ENCODE measurements at places on chromosomes 1 and 21.

- DNase-seq = no peak
Measured at GRCh38 chr1:33111965-33112364, 31.0 kb downstream of the AZIN2 start.

DNA sequence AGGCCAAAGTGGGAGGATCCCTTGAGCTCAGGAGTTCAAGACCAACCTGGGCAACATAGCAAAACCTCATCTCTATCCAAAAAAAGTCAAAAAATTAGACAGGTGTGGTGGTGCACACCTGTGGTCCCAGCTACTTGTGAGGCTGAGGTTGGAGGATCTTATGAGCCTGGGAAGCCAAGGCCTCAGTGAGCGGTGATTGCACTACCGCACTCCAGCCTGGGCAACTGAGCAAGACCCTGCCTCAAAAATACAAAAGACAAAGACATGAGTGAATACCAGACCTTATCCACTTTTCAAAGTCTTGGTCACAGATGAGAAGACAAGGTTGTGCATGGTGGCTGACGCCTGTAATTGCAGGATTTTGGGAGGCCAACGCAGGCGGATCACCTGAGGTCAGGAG is 13.2 kb upstream of the MSTO1 start:
- no peak for DNase-seq

DNA sequence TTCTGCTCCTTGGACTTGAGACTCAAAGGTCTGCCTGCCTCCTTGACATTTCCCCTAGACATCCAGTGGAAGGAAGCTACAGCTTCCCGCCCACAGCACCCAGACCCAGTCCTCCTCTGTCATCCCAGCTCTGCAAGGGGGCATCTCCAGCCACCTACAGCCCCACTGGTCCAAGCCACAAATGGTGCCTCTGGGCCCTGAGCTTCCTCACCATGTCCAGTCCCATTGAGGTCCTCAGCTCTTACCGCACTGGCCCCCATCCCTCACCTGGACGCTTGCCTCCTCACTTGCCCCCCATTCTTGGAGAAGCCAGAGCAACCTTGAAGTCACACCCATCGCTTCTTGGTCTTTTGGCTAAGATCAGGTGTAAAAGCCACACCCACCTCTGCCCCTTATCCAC is 13.2 kb downstream of the PODN start:
- DNase-seq = no peak

GRCh38 chr1:74790453-74790852 is 57.5 kb downstream of the TYW3 start:
- no peak for DNase-seq

- DNase-seq = no peak
Measured at GRCh38 chr1:235298758-235299157, 29.2 kb downstream of the ARID4B start.

GRCh38 chr1:245084551-245084950 is 70.2 kb upstream of the KIF26B start:
- DNase-seq = no peak

DNA sequence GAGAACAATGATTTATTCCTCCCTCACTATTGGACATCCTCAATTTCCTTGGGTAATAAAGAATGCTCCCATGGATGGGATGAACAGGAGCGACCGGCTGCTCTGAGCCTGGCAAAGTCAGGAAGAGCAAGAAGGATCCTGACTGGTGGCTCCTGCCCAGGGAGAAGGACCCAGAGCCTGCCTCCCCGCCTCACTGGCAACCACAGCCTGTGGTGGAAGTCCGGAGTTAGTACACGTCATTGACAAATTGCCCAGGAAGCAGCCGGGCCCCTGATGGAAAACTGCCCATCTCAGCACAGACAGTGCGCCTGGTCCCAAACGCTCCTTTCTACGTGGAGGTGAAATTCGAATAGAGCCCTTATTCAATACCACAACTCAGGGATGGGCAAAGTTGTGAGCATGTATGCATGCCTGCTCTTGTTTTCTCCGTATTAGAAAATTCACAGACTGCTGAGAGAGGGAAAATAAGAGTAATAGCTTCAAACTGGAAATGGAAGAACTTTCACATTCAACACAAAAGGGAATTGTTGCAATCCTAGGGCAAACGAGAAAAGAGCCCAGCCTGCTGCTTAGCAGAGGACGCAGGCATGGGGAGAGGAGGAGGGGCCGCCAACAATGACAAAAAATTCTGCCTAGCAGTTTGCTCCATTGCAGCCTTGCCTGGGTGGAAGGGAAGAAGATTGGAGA is 397.1 kb upstream of the VAMP3 start:
- no peak for DNase-seq

DNA sequence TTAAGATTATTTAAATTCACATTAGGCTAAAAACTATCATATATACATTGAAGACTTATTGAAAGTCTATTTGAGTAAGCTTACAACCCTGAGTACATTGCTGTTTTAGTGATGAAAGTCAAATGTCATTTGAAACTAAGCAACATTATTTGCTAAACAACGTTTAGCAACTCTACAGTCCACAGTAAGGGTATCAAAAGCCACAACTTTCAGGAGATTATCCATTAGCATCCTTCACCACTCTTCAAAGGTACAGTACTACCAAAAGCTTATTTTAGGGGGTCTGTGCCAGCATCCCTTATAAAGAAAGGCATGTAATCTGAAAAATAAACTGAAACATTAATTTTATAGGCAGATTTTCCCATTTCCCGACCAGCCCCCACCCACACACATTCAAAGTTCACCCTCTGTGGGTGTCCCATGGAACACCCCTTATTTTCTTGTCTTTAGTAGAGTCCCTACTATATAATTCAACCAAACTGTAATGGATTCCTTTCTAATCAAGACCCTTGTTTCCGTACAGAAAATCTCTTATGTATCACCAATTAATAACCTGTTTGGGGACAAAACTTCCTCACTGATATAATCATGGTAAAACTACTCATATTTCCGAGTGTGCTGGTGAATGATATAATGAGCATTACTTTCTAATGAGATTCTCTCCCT is 11.0 kb downstream of the SFPQ start:
- no peak for DNase-seq

DNA sequence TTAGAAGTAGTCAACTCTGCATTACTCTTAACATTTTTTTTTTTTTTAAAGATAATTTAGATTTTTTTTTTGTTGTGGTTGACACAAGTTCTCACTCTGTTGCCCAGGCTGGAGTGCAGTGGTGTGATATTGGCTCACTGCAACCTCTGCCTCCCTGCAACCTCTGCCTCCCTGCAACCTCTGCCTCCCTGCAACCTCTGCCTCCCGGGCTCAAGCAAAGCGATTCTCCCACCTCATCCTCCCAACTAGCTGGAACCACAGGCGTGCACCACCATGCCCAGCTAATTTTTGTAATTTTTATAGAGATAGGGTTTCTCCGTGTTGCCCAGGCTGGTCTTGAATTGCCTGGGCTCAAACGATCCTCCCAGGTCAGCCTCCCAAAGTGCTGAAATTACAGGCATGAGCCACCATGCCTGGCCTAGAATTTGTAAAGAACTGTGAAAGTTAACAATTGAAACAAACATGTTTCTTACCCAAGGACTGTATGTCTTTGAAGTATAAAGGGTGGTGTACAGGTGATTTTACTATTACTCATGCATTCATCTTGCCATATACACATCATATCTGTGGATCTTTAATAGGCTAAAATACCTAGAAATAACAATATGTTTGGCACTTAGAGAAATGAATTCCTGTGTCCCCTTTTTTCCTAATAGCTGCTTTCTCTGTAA is 114.7 kb downstream of the ATP5PO start:
- no peak for DNase-seq

GRCh38 chr1:171381866-171382210 is 67.9 kb downstream of the FMO4 start:
- DNase-seq = no peak

DNA sequence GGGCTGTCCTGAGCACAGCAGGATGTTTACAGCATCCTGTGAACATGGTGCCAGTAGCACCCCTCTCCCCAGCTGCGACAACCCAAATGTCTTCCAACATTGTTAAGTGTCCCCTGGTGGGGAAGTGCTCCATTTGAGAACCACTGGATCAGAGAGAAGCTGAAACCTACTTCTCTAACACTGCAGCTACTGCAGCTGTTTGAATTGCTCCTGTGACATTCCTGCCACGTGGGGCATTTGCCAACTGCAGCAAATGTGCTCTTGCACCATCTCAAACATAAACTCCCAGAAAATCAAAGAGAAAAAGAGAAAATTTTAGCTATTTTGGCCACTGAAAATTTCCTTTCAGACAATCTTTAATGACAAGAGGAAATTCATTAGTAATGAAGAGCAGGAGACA is 11.0 kb downstream of the SLC2A5 start:
- no peak for DNase-seq

DNA sequence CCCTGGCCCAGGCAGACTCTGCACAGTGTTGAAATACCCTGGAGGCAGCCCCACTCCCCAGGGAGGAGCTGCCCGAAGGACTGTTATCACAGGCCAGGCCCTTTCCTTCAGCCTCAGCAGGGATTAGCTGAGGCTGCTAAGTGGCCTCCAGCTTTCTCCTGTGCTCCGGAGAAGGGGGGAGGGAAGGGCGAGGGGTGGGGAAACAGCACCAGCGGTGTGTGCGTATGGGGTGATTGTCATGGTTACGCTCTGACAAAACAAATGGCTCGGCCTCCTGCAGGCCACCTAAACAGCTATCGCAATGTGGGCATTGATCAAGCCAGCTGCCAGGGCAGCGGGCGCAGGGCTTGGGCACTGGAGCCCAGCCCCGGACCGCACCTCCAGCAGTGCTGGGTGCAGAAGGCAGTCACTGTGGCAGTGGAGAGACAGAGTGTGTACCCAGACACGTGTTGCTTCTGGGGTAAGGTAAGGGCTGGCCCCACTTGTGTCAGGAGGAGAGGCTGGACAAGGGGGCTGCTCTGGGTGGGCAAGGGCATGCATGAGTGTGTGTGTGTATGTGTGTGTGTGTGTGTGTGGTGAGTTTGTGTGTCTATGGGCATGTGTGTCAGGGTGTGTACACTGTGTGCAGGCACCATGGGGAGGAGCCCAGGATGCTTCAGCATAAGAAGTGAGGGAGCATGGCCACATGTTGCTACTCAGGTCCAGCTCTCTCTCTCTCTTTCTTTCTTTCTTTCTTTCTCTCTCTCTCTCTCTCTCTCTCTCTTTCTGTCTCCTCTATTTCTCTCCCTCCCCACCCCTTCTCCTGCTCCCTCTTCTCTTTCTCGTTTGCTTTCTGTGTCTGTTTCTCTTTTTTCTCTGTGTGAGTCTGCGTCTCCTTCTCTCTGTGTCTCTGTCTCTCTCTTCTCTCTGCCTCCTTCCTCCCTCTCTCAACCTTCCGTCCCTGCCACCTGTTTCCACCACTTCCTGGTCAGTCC is at the start of gene VWA5B1:
TSS of gene VWA5B1 (plus strand) at position 252 of the 974 bp plus-strand sequence. CDS start 19,727 bp downstream, outside the sequence.
- DNase-seq = no peak

GRCh38 chr1:161834967-161835550 is 68.9 kb downstream of the ATF6 start:
- DNase-seq = no peak

- DNase-seq = no peak
Measured at GRCh38 chr1:22935433-22935832, 37.2 kb downstream of the LACTBL1 start.

DNA sequence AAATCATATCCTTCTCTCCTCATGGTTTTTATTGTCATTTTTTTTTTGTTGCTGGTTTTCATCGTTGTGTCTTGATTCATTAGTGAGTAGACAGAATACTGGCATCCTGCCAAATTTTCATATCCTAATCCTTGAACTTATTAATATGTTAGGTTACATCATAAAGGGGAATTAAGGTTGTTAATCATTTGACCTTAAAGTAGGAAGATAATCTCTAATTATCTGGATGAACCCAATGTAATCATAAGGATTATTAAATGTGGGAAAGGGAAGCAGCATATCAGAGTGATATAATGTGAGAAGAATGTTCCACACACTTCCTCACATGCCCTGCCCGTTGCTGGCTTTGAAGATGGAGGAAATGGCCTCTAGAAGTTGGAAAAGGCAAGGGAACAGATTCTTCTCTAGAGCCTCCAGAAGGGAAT is 299.7 kb downstream of the HMCN1 start:
- no peak for DNase-seq

Measured in prostate gland (tissue), 2 donors.